COR-L47 (cell line): ENCODE measurements at places on chromosomes 3 and 15.
A peak's percentile ranks its signal among the peaks of the same experiment; 100 is the strongest.

DNA sequence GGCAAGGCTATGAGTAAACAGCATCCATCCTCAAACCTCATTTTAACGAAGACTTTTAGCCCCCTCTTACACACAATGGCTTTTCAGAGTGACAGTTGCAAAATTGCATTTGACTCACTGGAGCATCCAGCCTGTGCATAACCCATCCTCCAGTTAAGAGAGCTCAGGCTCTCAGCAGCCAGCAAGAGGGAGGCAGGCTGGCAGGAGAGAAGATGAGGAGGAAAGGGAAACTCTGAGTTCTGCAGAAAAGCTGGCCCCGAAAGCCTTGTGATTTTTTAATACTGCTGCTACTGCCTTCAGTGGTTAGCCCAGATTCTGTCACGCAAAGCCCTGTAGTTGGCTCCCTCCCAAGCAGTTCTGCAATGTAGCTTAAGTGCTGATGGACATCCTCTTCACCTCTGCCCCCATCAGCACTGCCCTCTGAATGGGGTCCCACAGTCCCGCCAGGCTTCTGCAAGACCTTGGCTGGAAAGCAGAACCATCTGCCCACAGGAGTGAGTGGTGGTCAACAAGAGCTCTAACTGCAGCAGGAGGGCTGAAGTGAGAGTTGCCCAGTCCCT is 371.3 kb downstream of the EPHB1 start:
- DNase-seq, result no peak

DNA sequence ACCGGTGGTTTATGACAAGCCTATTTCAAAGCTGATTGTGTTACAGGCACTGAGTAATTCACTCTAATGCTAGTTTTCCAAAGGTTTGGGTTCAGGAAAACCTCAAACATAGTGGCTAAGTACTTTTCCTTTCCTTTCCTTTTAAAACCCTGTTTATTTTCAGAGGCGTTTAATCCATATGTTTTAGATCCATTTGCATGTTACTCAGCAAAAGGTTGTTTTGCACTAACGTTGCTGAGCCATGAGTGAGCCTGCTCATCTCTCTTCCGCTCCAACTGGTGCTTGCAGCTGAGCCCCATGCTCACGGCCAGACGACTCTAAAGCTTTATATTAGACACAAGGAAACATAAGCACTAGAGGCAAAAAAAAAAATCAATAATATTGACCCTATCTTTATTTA is 9.4 kb downstream of the CEMIP start:
- no peak for DNase-seq

DNA sequence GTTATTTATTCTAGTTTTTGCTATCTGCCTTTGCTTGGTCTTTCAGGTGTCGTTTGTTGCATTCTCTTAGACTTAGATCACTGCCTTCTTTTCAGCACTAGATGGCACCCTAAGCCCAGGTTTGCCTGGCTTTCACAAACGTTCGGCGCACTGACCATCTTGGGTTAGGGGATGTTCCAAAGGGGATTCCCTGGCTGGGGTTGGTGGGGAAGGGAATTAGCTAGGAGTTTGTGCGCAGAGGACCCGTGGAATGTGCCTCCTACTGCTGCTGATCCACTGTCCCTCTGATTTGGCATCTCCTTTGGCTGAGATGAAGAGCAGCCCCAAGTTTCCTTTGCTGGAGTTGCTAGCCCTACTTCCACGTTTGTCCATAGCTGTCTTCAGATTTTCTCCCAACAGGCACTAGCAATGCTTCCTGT is 33.9 kb downstream of the PFN2 start:
- peak; percentile 77 for DNase-seq

DNA sequence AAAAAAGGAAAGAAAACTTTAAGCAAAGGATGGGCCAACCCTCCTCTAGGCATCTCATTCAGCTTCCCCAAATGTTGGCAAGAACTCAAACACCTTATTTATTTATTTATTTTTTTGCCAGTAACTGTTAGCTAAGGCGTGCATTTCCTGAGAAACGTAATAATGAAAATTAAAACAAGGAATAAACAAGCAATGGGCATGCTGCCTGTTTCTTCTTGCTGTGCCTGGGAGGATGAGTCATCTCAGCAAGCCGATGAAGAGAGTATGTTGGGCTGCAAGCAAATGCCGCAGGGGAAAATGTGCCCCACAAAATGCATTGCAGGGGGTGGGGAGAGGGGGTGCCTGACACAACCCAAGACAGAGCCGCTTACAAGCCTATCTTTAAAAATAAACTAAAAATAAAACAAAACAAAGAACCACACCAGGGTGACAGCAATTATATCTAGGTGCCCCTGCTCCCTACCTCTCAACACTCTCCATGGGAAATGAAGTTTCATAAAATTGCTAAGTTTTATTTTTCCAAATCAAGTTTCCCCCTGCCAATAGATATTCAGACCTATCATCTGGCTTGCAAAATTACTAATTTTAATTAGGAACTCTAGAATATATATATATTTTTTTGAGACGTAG is 40.3 kb downstream of the EIF4E3 start:
- peak; percentile 28 for DNase-seq

DNA sequence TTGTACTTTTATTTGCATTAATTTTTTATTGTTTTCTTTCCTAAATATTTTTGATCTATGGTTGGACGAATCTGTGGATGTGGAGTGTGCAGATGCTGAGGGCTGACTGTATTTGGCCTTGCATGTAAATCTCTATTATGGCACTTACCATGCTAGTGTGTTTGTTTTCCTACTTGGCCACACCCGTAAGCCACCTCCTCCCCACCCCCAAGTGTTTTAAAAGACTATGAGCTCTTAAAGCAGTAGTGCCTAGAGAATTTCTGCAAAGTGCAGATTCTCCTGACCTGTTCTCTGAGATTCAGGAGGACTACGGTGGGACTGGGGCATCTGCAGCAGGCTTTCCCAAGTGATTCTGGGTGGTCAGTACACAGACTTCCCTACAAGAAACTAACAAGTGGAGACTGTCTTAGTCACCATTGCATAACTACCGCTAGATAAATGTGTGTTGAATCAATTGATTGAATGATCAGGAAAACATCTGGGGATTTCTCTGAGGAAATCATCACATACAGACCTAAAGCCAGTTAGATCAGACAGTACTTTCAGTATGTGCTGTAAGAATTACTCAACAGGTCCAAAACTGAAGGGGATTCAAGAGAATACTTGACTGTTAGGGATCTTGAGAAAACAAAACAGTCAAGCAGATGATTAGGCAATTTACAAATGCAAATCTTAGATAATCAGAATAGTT is 6.2 kb upstream of the TIPARP start:
- no peak for DNase-seq

GRCh38 chr15:42214600-42214999 is 6.5 kb upstream of the VPS39 start:
- DNase-seq, result no peak

GRCh38 chr3:184373422-184373821 is 4.6 kb downstream of the THPO start:
- DNase-seq, result no peak

GRCh38 chr15:58398643-58399042 is 33.1 kb upstream of the LIPC start:
- no peak for DNase-seq

- no peak for DNase-seq
Observed at GRCh38 chr15:45155739-45156138, 25.9 kb downstream of the DUOX1 start.

DNA sequence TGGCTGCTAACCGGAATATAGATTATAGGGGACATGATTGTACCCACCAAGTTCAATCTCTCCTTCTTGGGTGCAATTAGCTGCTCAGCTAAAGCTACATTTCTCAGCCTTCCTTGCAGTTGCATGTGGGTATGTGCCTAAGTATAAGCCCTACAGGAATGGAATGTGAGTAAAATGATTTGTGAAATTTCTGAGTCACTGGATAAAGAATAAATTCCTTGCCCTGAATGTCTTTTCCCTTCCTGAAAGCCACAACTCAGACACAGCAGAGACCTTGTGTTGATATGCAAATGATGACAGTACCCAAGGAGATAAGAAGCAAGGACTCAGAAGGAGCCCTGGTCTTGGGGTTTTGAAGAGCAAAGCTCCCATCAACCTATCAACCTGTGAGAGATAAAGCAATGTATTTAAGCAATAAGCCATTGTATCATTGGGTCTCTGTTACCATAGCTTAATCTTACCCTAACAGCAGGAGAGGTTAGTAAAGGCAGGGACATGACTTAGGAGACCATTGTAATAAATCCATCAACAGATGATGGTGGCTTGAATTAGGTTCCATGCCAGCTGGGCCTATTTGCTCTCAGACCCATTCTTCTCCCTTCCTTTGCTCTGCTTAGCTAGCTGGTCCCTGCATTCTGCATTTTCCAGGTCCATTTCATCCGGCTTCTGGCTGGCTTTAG is 25.6 kb upstream of the ZNF280D start:
- DNase-seq, result no peak

GRCh38 chr3:8052659-8053058 is 449.0 kb upstream of the LMCD1 start:
- DNase-seq, result no peak

GRCh38 chr15:60389261-60390077 is 8.3 kb downstream of the ANXA2 start:
- DNase-seq, result no peak

- DNase-seq, result peak; percentile 13
Observed at GRCh38 chr3:150610785-150611184, 7.7 kb downstream of the SELENOT start.

- peak; percentile 1 for DNase-seq
Observed at GRCh38 chr3:52934630-52935530, 37.5 kb upstream of the STIMATE start.

GRCh38 chr3:155870945-155871745 is 695 bp downstream of the GMPS start:
- DNase-seq, result peak; percentile 41

DNA sequence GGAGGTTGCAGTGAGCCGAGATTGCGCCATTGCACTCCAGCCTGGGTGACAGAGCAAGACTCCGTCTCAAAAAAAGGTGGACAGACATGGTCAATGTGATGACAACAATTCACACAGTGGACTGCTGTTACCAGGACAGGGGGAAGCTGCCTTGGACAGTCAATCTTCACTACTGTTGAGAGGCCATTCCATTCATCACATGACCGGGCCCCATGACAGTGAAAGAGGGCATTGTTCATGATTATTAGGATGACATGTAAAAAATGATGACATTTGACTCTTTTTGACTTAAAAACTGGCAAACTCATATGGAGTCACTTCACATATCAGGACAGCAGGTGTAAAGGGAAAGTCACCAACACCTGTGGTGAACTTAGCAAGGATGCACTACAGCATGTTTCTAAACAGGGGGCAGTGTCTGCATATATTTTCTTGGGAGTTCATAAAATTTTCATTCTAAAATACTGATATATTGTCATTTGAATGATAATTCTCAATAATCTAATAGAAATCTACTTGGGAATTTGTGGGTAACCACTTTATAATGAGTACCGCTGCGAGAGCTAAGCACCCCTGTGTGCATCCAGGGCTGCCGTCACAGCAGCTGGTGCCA is 34.2 kb upstream of the LDHAL6B start:
- DNase-seq, result no peak

GRCh38 chr3:113626503-113627371 is 69.7 kb downstream of the USF3 start:
- peak; percentile 71 for DNase-seq

- DNase-seq, result no peak
Observed at GRCh38 chr15:43105077-43105736, 631 bp downstream of the UBR1 start.

GRCh38 chr3:87801409-87801808 is 257.4 kb downstream of the CGGBP1 start:
- no peak for DNase-seq

GRCh38 chr3:41247055-41248004 is 48.0 kb downstream of the CTNNB1 start:
- no peak for DNase-seq
